NCI-H1105 treated with DMSO at 0.1 percent for 48 hours (cell line): ENCODE measurements at places on chromosomes 4 and X.

DNA sequence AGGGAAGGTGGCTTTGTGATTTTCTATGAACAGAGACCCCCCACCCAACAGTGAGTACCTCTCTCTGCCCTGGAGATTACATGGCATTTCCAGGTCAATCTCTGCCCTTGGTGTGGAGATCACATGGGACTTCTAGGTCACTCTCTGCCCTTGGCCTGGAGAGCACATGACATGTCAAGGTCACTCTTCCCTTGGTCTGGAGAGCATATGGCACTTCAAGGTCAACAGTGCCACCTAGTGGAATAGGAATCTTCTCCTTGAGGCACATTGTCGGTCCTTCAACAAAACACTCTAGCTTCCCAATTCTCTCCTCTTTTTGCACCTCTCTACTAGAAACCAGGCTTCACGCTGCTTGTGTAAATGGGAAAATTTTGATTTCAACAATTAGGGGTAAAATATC is 66.2 kb upstream of the TACR3 start:
- peak; percentile 7 for DNase-seq

GRCh38 chr4:158722917-158723793 is at the start of gene PPID:
Gene PPID (minus strand): TSS chr4:158723396. CDS start chr4:158723288, 108 bp downstream.
- DNase-seq, result peak; percentile 33

DNA sequence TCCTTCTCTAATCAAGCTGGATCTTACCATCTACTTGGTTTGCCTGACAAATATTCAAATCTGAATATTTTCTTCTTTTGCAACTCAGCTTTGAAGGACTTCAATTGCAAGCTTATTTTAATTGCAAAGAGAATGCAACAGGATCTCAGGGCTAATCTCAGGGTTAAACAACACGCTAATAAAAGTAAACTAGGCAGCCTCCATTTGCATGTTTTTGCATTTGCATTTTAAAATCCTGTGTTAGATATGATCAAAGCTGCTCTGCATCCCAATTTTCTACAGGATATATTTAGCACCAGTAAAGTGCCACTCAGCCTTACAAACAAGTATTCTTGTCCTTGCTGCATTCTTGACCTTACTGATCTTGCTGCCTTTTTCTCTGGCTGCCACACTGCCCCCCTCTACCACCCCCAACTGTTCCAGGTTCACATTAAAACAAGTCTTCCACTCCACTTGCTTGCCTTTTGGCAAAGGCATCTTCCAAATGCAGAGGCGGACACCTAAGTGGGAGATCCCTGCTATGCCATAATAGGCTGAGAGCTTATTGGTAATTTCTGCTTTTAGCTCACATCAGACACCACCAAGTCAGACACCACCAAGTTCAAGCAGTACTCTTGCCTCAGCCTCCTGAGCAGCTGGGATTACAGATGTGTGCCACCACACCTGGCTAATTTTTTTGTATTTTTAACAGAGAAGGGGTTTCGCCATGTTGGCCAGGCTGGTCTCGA is 48.1 kb downstream of the GPRIN3 start:
- DNase-seq, result no peak

DNA sequence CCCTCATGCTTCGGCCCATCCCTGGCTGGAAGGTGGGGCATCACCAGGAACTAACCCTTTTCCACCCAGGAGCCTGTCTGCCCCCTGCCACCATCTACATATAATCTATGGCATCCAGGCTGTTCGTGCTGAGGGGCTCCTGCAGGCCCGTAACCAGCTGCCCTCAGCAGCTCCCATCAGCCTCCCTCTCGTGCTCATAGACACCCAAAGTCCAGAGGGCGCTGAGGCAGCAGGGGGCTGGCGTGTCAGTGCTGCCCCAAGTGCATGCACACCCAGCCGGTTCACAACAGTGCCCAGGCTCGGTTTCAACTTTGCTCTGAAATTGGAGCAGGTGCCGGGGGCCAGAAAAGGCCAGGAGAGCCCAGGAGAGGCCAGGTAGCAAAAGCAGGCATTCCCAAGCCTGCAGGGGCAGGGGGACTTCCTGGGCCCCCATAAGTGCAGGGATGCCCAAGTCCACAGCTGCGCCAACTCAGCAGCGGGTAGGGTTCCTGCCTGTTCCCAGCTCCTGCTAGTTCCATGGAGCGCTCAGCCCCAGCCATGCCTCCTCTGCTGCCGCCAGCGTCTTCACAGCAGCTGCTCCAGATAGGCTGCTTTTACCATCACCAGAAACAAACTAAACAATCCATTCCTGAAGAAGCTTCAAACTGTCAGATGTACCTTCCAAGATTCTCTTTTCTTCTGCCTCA is 558.2 kb upstream of the GNPDA2 start:
- DNase-seq, result no peak

DNA sequence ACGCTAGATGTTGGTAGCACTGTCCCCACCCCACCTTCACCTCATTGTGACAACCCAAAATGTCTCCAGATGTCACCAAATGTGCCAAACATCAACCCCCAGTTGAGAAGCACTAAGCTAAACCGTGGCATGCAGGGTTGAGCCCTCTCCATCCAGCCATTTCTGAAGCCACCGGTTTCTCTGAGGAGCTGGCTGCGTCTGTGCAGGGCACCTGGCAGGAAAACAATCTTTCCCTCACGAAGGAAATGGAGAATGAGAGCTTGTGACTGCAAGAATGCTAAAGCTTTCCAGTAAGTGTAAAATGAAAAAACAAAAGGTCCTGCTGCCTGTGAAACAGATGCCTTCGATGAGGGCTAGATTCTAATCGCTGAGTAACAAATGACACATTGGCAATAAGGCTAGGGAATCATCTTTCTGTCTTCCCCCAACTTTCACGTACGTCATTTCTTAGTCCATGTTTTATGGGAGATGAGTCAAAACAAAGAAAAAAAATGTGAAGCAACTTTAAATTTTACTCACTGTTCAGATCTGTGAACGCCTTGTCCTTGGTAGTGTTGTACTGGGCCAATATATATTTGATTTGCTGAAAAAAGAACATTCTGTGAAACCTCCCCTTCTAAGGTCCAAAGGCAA is 59.9 kb downstream of the PROM1 start:
- DNase-seq, result no peak

GRCh38 chr4:28146191-28146590 is 1285.5 kb downstream of the STIM2 start:
- no peak for DNase-seq

DNA sequence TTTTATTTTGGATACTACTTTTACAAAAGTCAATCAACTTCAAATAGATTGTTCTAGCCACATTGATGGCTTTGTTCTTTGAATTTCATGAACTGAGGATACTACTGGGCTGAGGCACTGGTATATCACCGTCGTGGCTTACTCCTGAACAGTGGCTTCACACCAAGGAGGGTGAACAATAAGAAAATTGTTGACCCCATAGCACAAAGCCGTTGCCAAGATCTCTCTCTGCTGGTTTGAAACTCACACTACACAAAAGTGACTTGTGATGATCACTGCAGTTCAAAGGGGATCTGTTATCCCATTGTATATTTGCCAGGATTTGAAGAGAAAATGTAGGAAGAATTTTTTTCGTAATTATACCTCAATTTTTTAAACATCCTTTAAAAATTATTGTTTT is 119.6 kb downstream of the PDLIM5 start:
- no peak for DNase-seq

DNA sequence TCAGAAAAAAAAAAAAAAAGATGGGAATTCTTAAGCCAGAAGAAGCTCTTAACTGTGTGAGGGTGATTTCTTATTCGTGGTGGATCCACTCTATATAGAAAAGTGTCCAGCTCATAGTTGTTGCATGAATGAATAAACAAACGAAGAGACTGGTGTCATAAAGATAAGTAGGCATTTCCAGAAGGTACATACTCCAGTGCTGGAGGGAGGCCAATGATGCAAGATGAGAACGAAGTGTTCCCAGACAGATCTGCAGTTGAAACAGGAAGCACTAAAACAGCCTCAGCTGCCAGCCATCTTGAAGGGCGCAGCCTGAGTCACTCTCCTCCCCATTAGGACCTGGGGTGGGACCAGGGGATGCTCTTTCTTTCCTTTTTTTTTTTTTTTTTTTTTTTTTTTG is 47.4 kb upstream of the HOPX start:
- DNase-seq, result peak; percentile 47

- no peak for DNase-seq
These were observed 115.5 kb upstream of the FAM9C start for GRCh38 chrX:13159886-13160285.

- DNase-seq, result no peak
These were observed 21.1 kb downstream of the ZBTB49 start for GRCh38 chr4:4311193-4311592.

DNA sequence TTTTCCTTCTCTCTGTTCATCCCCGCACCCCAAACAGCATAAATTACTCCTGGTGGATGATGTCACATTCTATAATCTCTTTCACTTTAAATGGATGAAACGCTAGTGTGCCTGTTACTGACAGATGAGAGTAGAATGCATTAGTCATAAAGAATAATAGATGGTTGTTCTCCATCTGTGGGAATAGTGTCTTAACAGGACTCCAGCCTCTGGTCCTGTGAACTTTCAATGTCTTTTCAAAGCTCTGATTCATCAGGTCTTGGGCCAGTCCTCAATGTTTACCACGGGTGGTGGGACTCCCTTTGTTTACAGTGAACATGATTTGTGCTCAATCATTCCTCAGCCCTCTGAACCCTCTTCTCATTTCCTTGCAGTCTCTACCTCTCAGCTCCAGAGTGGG is 182.6 kb downstream of the GABRB1 start:
- DNase-seq, result no peak

- peak; percentile 47 for DNase-seq
These were observed 990 bp downstream of the HNRNPD start for GRCh38 chr4:82372517-82373485.

DNA sequence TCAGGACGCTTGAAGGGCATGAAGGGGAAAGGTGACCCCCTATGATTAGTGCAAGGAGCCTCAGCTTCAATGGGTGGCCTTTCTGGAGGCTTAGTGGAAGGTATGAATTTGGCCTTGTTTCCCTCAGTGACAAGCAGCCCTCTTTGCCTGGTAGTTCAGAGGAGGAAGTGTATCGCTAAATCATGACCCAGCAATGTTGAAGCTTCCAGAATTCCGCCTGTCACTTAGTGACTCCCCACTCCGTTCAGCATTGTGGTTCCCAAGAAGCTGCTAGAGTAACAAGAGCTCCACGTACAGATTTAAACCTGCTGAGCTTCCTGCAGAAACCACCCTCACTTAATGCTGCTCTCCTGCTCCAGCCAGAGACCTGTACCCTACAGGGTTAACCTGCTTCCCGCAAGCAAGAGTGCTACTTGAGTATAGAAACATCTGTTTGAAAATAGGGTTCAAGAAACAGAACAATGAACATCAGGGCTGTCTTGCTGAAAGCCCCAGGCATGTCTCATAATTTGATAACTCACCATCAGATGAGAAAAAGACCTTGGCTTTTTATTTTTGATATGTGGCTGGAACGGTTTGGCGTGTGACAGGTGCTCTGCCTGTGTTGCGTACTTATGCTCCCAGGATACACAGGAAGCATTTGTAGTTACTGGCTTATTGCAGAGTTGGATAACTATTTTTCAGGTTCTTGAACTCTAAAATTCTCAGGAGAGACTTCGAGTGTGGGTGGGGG is 105.2 kb downstream of the UCHL1 start:
- no peak for DNase-seq

- no peak for DNase-seq
These were observed 114.3 kb downstream of the SH3BGRL start for GRCh38 chrX:81316163-81316562.

GRCh38 chr4:146490106-146490505 is 31.6 kb downstream of the SLC10A7 start:
- DNase-seq, result peak; percentile 12

GRCh38 chrX:107646735-107647134 is 18.4 kb downstream of the PRPS1 start:
- DNase-seq, result no peak

GRCh38 chr4:168656946-168657473 is 160.2 kb downstream of the PALLD start:
- no peak for DNase-seq

DNA sequence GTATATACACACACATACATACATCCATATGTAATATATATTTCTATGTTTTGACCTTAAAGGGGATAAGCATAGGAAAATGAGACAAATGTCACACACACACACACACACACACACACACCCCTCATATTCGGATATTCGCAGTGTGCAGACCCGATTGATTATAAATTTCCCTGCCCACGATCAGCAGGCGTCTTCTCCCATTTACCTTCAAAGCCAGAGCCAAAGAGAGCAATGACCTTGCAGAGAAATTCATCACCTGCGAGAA is 488 bp downstream of the GPRIN3 start:
- DNase-seq, result no peak

- no peak for DNase-seq
These were observed 2.7 kb downstream of the KLF3 start for GRCh38 chr4:38666766-38667084.

- no peak for DNase-seq
These were observed 42.5 kb downstream of the BTC start for GRCh38 chr4:74751856-74752255.

GRCh38 chr4:25280210-25280609 is 32.4 kb upstream of the ZCCHC4 start:
- no peak for DNase-seq

DNA sequence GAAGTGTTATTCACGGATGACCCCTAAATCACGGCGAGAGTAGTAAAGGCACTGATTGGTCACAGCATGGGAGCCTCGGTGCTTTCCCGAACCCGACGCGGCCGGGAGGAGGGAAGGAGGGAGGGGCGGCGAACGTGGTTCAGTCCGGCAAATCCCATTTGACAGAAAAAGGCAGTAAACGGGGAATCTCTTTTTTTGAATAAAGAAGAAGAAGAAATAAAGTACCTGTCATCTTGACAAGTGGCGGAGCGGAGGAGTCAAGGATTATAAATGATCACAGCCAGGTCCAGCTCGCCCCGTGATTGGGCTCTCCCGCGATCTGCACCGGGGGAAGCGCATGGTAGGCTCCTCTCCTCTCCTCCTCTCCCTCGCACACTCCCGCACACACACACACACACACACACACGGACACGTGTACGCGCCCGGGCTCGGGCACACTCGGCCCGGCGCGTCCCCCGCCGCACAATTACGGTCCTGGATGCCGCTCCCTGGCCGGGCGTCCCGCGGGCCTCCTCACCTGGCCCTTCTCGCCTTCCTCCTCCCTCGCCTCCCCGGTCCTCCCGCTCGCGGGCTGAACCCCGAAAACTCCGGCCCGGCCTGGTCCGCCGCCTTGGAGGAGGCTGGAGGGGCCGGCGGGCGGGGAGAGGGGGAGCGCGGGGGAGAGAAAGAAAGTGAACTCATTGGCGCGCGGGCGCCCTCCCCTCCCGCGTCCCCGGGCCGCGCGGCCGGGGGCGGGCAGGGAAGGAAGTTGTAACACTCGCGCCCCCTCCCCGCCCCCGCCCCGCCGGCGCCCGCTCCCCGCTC is 99.2 kb upstream of the TENM3 start:
- no peak for DNase-seq

DNA sequence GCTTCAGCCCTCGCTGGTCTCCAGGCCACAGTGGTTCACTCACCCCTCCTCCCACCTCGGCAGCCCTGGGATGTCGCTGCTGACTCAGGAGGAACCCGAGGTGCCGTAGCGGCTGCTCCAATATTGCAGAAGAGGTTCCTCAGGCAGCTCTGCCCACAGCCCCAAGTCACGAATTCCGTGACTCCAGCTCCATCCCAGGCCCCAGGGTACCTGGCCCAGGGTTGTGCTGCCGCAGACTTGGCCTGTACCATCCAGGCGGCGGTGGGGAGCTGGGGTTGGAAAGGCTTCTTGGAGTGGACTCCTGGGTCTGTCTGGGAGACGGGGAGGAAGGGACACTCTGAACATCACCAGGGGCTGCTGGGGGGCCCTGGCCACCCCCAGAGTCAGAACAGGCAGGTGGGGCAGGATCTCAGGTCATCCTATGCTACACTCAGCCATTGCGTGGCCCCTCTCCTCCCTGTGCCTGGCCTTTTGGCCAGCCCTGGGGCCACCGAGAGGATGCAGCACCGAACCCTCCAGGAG is 728 bp upstream of the HGFAC start:
- DNase-seq, result no peak

- DNase-seq, result peak; percentile 2
These were observed 177.7 kb downstream of the RBM46 start for GRCh38 chr4:154958621-154959358.
